A549 treated with DMSO at 1 μM for 4 hours (cell line): ENCODE measurements at places on chromosomes 4 and X. TPM values are rescaled to one million over a fixed set of nuclear protein-coding genes. Genes with fewer than 3 reads are reported as not detected.

DGKQ gene
- 4.9 to 8.2 TPM (median 6.9 TPM) in 5 replicates for total RNA-seq

SHROOM3 gene
- 3.6 to 5.6 TPM (median 5.0 TPM) in 5 replicates for total RNA-seq

IQSEC2 gene
- total RNA-seq, result 32.3 to 40.0 TPM (median 38.0 TPM) in 5 replicates

TBC1D25 gene
- 10.6 to 11.8 TPM (median 10.7 TPM) in 5 replicates for total RNA-seq
